ENCODE measurements at places on chromosomes 1 and 21.
A peak's percentile ranks its signal among the peaks of the same experiment; 100 is the strongest.

- no peak for DNase-seq
Observed at GRCh38 chr1:113859478-113860175, 11.9 kb downstream of the PTPN22 start.

- peak; percentile 60 for DNase-seq
Observed at GRCh38 chr1:106952776-106953175, 103.7 kb upstream of the PRMT6 start.

- DNase-seq = no peak
Observed at GRCh38 chr1:58975888-58976287, 192.0 kb upstream of the JUN start.

GRCh38 chr1:30675761-30676160 is 47.6 kb downstream of the MATN1 start:
- peak; percentile 95 for DNase-seq

DNA sequence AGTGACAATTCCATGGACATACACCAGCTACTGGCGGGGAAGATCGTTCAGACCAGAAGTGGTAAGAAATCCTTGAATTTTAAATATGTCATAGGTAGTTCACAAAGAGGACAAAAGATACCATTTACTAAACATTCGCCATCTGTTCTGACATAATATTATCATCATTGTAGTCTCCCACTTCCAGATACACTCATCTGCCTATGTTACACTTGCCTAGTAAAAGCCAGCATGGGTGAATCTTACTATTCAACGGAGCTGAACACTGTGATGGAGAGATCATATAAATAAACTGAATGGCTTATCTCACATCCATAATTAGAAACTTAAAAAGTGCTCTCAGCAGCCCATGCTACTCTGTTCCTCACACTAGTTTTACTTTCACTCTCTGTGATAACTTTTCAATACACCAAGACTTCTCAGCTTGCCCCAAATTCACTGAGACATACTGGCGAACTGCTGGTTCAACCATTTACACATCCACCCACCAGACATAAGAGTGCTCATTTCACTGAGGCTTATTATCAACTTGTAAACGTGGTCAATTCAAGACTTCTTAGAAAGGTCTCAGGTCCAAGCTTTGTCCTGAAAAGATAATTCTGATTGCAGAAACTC is 463 bp upstream of the PRRC2C start:
- no peak for DNase-seq

- peak; percentile 26 for DNase-seq
Observed at GRCh38 chr1:206982216-206982615, 12.0 kb upstream of the FCAMR start.

- DNase-seq = peak; percentile 95
Observed at GRCh38 chr1:221315330-221315729, 426.6 kb downstream of the DUSP10 start.

DNA sequence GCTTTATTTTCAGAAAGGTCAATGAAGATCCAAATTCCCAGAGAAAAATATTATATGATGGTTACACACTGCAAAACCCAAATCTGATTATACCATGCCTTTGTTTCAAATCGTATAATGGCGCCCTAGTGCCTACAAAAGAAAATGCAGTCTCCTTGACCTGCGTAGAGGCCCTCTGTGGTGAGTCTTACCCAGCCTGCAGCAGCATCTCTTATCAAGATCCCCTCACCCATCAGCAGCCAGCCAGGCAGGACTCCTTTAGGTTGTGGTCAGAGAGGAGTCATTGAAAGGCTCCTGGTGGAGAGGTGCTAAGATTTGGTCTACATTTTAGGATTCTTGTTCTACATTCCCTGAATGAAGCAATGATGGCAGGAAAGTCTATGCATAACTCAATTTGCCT is 23.7 kb upstream of the DAB1 start:
- no peak for DNase-seq

DNA sequence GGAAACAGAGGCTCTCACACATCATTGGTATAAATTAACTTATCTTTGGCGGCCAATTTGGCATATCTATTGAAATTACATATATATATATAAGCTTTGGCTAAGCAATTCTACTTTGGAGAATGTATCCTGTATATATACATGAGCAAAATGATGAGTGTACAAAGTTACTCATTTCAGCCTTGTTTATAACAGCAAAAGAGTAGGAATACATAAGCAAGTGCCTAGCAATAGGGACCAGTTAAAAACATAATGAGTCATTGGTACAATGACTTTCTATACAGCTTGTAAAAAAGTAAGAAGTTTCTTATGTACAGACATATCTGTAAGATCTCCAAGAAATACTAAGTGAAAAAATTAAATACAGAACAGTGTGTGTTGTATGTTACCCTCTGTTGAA is 190.8 kb downstream of the LTN1 start:
- peak; percentile 56 for DNase-seq

GRCh38 chr1:87800006-87800405 is 471.3 kb downstream of the LMO4 start:
- DNase-seq = no peak

DNA sequence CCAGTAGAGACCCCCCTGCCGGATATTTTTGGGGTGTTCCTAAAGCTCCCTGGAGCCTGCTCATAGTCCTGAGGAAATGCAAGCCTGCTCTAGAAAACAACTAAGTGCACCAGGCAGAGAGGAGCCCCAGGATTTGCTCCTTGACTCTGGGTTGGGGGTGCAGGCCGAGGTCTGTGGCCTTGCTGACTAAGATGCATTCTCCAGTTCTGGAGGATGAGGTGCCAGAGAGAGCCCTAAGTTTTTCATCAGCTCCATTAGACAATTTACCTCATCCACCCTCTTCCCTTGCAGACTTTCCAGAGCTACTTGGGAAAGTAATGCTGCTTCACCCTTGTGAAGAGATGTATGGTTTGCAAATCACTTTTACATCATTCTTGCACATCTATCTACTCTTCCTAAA is 9.1 kb downstream of the TUFT1 start:
- DNase-seq = no peak

- DNase-seq = no peak
Observed at GRCh38 chr1:59718989-59719360, 95.8 kb upstream of the HOOK1 start.

DNA sequence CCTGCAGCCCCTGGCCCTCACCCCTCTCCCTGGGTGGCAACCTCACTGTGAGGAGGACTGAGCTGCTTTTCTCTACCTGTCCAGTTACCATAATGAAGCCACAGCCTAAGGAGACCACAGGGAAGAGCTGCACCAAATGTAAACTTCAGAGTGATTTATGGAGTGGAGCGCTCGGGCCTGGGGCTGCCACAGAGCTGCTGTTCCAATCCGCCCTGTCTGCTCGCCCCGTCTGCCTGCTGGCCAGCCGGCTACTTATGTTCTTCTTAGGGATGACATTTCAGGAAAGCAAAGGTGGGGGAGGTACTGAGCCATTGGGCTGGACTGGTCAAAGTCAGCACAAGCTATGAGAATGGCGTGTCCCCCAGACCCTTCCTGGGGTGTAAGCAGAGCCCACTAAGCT is 17.9 kb downstream of the SYT6 start:
- no peak for DNase-seq

DNA sequence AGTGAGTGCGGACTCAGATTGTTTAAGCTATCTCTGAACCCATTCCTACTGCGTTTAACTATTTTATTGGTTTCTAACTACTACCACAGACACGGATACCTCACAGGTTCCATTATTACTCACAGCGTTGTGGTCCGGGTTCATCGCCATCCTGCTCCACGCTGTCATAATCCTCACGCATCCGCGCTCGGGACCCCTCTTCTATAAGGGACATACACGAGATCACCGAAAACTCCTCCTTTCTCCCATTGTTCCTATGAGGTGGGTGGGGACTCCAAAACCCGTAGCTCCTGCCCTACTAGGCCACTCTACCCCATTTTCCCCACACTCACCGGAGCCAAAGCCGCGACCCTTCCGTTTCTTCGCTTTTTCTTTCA is 610 bp downstream of the RBM8A start:
- no peak for DNase-seq

GRCh38 chr1:215475796-215476481 is 91.2 kb upstream of the KCTD3 start:
- DNase-seq = peak; percentile 90

DNA sequence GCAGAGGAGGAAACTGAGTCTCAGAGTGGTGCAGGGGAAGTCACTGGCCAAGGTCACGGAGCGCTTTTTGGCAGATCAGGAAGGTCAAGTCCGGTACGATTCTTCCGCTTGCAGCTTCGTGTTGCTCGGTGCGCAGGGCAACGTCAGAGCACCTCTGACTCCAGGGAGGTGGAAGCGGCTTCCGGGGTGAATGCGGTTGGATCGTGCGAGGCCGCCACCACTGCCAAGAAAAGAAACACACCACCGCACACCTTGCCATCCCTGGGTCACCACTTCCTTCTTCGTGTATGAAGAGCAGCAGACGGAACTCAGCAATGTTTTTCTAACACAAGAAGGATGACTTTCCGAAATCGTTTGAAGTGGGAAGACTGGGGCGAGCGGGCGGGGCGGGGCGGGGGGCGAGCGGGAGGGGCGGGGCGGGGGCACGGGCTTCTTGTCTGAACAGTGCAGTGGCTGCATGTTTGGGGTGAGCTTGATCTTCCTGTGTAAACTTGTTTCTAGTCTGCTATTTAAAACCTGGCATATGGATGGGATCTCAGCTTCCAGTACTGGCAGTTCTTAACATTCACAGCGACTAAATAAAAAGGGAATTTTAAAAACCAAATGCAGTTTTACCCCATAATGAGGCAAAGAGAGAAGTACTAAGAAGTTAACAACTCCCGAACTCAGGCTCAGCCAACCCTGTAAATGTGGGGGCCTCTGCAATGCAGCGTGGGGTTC is 300.0 kb downstream of the RRAGC start:
- no peak for DNase-seq

GRCh38 chr21:42381347-42381984 is 14.4 kb downstream of the TMPRSS3 start:
- peak; percentile 13 for DNase-seq

DNA sequence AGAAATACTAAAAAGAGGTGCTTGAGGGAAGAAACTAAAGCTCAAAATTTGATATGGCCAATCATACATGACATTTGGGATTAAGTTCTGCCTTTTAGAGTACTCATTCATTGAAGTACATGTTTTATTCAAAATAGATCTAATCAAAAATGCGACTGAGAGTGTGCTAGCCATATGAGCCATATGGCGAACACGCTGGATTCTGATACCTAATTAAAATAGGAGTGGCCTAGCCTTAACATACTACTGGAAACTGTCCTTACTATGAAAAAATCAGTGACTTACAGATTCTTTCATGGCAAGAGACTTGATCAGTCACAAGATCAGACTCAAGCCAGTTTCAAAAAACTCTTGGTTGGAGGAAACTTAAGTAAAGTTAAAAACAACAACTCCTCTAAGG is 73.9 kb downstream of the PTGER3 start:
- no peak for DNase-seq

DNA sequence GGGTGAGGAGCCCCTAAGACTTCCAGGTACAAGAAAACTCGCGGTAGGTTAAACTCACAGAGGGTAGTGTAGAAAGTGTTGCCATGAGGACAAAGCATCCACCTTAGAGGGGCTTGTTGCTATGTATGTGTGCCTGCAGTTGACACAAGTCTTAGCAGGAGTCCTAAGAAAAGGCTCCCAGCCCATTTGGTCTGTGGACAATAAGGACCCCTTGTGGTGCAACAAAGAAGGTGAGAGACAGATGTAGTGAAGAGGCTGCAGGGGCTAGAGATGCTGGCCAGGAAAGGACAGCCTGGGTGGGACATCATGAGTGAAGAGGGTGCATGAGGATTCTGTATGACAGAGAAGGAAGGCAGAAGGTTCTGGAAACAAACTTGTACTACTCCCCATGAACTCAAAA is 36.3 kb upstream of the IL10 start:
- peak; percentile 55 for DNase-seq

DNA sequence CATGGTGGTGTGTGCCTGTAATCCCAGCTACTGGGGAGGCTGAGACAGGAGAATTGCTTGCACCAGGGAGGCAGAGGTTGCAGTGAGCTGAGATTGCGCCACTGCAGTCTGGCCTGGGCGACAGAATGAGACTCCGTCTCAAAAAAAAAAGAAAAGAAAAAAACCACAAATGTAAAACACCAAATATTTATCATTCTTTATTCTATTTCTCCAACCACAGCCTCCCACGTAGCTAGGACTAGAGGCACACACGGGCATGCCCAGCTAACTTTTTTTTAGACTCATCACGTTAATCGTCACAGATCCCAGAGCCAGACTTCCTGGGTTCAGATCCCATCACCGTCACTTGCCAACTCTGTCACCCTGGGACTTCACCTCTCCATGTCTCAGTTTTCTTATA is 13.5 kb downstream of the DNAJC16 start:
- peak; percentile 8 for DNase-seq

GRCh38 chr1:202155478-202156021 is 4.9 kb downstream of the PTPN7 start:
- peak; percentile 28 for DNase-seq

DNA sequence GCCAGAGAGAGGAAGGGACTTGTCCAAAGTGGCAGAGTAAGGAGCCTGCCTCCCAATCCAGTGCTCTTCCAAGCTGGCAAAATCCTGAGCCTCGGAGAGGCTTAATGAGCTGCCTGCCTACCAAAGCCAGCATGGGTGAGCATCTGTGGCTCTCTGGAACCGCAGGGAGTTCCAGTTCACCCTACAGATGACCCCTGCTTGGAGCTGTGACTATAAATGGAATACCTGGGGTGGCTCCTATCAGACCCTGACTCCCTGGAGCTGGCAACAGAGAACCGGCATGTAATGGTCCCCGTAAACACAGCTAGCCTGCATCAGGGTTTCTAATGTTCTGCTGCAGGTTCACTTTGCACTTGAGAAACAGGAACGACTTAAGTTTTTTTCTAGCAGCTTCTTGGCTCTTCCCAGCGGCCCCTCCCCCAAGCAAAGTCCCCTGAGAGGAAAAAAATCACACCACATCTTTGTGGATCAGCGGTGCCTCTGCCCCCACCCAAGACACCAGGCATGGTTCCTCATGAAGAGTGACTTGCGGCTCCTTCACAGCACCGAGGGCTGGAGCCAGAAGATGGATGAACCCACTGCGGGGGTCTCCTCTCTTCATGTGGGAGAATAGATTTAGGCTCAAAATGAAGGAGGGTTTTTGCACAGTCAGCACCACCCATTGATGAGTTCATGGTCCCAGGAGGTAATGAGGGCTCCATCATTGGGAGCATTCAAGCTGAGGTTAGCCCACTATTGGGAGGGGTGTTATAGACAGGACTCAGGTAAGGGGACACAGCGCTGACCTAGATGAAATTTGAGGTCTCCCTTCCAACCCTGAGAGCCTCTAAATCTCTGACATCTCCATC is 79.0 kb downstream of the SYT2 start:
- no peak for DNase-seq

- no peak for DNase-seq
Observed at GRCh38 chr1:1168451-1169411, 4.9 kb upstream of the TTLL10 start.

GRCh38 chr1:154970631-154971340 is at the start of gene SHC1:
Gene SHC1 (minus strand): TSS chr1:154970747. CDS start chr1:154970526, 221 bp downstream.
- peak; percentile 94 for DNase-seq

DNA sequence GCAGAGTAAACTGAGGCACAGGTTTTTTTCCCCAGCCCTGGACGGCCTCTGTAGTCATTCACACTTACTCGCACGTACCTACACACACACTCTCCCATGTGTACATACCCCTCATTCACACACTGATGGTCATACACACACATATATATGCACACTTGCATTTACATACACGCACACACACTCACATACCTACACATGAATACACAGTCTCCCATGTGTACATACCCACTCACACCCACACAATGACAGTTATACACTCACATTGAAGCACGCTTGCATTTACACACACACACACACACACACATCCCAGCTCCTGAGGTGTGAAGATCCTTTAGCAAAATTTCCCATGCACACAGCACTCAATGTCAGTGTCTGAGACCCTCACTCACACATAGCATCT is 766 bp upstream of the FAM131C start:
- DNase-seq = no peak

Measured in fibroblast of mammary gland (primary cell).